ENCODE measurements at places on chromosomes 5 and 9.

DNA sequence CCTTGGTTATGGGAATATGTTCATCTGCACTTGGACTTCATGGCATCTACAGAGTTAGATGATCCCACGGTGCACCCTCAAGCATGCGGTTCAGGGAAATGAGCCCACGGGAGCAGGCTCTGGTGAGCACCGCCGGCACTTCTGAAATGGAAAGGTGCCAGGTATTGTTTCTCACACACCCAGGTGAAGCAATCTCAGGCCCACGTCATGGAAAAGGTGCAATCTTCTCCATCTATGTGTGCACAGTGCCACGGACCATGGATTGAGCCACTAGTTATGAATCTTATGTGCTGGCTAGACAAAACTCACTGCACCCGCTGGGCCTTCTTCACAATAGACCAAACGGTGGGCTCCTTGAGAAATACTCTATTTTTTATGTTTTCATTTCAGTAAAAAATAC, 27.3 kb downstream of the IRX1 start:
- DNase-seq = no peak

DNA sequence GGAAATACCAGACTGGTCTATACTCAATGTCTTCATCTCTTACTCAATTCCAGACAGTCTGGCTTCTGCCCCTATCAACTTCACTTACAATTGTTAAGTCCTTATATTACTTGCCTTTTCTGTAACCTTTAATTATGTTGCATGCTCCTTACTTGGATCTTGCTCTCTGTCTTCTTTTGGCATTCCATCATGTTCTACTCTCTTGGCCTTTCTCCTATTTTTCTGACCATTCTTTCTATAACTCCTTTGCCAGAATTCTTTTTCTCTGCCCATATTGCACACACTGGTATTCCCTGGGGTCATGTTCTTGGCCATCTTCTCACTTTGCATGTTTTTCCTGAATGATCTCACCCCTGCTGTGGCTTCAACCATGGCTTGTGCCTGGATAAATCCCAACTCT, 209.8 kb upstream of the ZNF462 start:
- no peak for DNase-seq

- DNase-seq = no peak
Observed at GRCh38 chr5:19536387-19536786, 451.6 kb downstream of the CDH18 start.

GRCh38 chr5:148398698-148399121, 15.0 kb downstream of the FBXO38 start:
- DNase-seq = no peak

DNA sequence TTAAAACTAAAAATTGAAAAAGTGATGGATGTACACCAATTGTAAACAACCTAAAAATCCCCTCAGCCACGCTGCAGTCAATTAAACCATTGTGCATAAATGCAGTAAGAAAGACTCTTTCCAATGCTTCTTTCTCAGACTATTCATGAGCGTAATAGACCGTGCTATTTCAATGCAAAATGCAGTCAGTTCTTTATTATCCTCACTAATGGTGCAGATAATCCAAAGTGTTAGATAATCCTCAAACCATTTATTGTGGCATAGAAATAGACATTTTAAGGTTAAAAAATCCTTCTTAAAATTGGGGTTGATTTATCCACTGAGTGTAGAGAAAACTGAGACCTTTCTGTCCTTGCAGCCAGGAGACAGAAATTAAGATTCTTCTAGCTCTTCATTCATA, 1862.8 kb downstream of the EFNA5 start:
- DNase-seq = no peak

DNA sequence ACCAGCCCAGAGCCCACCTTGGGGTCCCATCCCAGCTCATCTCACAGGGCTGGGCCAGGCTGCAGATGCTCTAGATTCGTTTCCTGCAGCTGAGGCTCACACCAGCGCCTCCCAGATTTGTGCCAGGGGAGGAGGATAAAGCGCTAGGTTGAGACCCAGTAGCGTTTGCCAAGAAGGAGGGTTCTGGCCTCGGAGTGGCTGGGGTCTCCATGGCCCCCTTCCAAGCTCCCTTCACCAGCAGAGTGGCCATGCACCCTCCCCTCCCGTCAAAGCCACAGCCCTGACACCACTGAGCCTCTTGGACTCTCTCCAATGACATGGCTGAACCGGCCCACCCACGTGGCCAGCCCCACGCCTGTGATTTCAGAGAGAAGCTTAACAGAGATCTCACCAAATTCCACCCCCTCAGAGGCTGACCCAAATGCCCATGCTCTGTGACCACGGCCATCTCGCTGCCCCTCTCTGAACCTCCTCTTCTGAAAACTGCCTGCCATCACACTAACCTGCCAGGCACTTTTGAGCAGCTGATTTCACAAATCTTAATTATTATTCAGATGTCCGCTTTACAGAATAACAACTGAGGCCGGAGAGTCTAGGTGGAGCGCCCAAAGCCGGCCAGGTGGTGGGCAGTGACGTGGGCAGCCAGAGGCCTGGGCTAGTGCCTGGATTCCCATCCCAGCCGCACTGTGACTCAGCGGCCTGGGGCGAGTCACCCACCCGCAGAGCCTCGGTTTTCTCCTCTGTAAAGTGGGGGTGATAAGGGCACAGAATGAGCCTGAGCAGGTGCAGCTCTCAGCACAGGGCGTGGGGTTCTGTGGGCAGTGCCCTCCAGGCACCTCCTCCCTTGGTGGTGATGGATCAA, 155.7 kb downstream of the C9orf50 start:
- DNase-seq = peak; percentile 70

GRCh38 chr5:3004361-3005080, 253.0 kb upstream of the IRX2 start:
- DNase-seq = no peak

DNA sequence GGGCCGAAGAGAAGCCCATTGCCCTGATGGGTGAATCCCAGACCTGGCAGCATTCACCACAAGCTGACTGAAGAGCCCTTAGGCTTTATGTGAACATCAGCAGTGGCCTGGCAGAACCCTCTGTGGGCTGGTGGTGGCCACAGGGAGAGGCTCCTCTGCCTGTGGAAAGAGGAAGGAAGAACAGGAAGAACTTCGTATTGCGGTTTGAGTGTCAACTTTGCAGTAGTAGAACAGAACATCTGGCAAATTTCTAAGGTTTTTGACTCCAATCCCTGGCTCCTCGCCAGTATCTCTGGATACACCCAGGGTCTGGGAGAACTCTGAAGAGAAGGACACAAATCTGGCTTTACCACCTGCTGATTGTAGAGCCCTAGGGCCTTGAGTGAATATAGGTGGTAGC, 356.4 kb upstream of the GRAMD2B start:
- DNase-seq = no peak

DNA sequence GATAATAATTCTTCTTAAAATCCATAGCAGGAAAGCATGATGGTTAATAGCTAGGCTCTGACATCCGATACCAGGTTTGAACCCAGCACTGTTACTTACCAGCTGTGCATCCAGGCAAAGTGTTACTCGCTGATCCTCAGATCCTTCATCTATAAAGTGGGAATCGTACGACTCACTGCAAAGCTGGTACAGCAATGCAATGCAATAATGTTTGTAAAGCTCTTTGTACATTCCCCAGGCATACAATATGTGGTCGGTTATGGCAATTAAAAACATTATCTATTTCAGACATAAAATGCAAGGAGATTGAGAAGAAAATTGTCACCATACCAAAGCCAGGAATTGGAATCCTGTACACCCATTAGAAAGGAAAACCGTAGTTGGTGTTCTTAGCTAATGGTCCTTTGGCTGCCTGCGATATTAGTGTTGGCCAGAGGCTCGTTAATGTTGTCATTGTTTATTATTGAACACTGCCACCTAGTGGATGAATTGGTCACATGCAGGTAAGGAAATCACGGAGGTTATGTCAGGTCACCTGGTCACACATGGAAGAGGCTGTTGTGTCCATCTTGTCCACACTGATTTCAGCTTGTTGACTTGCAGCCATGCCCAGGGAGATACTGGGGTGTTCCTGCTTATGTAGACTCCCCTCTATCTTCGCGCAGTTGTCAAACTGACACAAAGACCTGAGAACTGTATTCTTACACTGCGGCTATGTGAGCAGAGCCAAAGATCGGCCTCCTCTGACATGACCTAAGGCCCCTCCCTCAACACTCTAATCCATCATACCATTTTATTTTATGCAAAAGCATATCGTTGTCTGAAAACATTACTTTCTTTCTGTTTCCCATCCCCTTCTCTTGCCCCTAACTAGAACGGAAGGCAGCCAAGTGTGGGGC, 87.5 kb upstream of the PPP2R2B start:
- DNase-seq = peak; percentile 32

DNA sequence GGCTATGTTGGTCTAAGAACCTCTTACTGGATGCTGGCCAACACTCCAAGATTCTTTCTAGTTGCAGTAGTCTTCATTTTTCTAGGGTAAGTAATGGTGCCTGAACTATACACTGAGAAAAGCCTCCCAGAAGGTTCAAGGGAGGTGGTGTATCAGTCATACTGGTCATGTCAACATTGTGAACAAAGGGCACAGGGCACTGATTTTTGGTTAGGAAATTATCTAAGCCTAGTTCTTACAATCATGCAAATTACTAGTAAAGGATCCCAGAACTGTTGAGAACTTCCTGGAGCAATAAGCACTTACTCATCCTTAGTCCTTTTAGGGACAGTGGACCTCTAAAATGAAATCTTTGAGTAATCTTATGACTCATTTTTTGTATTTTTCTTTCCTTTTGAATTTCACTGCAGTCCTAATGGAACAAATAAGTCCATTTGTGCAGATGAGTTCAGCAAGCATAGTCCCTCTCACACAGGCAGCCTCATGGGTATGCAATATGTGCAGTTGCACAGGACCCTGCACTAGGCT, 21.1 kb upstream of the CDC42SE2 start:
- DNase-seq = no peak

DNA sequence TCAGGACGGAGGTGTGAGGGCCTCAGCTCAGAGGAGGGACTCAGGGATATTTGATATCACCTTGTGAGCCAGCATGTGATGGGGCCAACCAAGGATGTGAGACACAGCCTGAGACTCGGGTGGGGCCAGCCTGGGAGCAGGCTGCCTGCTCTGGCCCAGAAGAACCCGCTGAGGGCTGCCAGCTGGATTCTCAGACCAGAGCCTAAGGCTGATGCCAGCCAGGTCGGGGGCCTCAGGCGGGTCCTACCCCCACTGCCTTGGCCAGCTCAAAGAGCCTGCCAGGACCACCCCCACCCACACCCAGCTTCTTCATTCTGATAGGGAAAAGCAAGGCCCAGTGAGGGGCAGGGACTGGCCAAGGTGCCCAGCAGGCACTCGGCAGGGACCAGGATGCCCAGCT, 20.3 kb upstream of the DUSP1 start:
- DNase-seq = no peak

DNA sequence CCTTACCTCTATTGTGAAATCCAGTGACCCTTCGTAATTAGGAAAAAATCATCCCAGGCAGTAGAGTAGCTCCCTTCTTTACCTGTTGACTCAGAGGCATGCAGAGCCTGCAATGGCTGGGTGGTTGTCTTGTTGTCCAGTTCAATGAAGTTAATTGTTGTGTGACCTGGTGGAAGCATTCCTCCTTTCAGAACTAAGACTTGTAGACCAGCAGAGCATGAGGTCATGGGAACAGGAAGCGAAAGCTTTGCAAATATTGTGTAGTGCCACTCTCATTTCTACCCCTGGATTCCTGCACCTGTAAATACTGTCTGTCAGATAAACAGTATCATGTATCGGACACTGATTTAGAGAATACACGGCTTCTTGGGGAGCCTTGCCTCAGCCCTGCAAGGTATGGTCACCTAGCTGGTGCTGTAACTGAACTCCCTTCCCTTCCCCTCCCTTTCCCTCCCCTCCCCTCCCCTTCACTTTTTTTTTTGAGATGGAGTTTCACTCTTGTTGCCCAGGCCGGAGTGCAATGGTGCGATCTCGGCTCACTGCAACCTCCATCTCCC, 5.7 kb upstream of the PRXL2C start:
- no peak for DNase-seq
